ENCODE measurements at places on chromosomes 5 and 9.

DNA sequence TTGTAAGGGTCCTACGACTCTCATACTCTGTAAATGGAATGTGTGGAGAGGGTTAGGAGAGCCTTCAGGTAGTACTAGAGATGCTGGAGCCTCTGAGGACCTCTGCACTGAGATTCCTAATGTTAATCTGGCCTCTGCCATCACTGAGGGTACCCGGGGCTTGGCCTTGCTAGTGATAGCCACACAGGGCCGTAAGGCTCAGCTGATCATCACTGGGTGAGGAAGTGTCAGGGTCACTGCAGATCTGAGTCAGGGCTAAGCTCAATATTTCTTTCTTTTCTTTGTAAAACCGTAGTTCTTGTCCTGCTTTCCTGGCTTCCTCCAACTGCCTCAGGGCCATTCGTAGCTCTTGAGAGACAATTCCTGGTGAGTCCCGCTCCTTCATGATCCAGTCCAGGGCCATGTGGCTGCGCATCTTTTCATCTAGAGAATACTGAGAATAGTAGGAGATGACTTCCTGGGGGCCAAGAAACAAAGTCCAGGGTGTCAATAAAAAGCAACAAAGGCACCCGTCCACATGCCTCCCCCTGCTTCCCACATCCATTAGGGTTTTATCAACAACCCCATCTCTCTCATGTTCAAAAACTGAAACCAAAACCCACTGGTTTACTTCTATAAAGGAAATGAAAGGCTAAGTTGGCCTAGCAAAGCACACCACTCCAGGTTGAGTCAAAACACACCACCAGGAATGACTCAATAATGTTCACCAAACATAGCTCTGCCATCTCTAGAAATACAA is 47.7 kb downstream of the LIX1 start:
- peak; percentile 59 for DNase-seq

- no peak for DNase-seq
Measured at GRCh38 chr5:163135849-163136248, 301.5 kb upstream of the CCNG1 start.

- no peak for DNase-seq
Measured at GRCh38 chr5:96338624-96339415, 94.2 kb downstream of the PCSK1 start.

GRCh38 chr5:58261605-58262004 is 198.3 kb downstream of the PLK2 start:
- DNase-seq = no peak

- DNase-seq = no peak
Measured at GRCh38 chr5:35281613-35282012, 51.3 kb upstream of the PRLR start.

DNA sequence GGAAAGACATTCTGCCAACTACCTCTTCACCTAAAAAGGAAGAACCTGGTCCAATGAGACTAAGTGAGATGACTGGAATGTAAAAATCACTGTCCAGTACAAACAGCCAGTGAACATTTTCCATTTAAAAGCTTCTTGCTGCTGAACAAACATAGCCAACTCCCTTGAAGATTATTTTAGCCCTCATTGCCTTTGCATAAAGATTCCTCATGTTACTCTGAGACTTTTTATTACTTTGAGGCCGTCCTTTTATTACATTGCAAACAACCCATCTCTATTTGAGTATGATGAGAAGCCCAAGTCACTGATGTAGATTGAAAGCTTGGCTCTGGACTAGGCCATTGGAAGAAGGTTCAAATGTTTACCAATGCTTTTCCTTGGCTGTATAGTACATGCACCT is 649.8 kb downstream of the CETN3 start:
- no peak for DNase-seq

DNA sequence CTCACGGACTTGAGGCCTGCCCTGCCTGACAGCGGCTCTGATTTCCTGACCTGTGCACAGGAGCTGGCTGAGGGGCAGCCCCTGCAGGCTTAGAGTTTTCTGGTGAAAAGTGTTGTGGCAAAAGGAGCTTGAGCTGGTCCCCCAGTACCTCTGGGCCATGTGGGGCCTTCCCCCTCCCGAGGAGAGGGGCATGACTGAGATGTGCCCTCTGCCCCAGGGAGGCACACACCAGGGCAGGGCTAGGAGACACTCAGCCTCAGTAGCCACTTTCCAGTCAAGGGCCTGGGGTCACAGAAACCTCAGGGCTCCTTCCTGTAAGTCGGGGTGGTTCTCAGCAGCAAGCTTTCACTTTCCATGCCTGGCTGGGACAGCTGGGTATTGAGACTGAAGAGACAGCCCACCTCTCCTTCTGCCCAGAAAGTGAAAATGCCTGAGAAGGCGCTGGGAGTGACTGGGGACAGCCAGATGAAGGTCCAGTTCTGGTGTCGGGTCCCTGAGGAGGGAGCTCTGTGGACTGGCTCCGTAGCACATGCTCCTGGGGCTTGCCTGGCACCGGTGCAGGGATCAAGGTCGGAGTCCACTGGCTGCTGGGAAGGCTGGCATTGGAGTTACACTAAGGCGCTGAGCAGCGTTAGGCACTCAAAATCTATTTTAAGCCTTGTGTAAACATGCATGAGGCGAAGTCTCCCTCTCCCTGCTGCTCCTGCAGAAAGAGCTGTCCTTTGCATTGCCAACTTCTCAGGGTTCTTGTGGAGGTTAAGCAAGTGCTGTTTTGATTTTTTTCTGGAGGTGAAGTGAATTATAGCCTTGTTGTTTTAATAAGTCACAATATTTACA is 394.9 kb downstream of the GADD45G start:
- peak; percentile 80 for DNase-seq
